ENCODE measurements at places on chromosomes 6 and 20. TPM values are rescaled to one million over a fixed set of nuclear protein-coding genes. Genes with fewer than 3 reads are reported as not detected.

GRCh38 chr6:158799051-158799792 is 19.9 kb downstream of the EZR start:
- peak; percentile 64 for DNase-seq

DNA sequence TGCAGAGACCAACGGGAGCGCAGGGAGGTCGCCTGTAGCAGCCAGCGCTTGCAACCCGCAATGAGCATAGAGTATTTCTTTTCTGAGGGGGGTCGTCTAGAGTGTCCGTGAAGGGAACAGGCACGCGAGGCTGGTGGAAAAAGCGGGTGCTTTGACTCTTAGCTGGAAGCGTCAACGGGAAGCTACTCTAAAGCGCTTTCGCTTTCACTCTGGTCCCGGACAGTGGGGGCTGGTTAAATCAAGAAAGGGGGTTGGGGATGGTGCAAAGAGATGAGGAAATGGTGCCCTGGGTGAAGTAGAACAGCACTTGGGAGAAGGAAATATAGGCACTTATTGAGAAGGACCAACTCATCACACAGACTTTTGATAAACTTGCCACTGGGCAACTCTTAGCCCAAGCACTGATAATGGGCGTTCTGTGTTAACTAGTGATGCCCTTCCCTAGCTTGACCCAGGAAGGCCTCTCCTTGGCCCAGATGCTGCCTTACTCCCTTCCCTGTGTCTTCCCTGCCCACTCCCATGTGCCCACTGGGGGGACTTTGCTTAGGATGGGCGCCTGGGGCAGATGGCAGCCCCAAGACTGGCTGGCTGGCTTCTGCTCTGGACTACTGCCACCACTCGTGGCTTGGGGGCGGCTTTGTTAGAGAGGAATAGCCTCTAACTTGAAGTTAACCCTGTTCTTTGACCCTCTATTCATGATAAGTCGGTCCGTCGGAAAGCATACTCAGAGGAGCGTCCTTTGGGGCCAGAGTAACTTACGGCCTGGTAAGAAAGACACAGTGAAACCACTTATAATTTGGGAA is 585 bp downstream of the PSMB9 start:
- DNase-seq = no peak

Gene DLK2
- total RNA-seq = 0.68 TPM

GRCh38 chr6:132798869-132799538 is 567 bp upstream of the SLC18B1 start:
- no peak for DNase-seq

DNA sequence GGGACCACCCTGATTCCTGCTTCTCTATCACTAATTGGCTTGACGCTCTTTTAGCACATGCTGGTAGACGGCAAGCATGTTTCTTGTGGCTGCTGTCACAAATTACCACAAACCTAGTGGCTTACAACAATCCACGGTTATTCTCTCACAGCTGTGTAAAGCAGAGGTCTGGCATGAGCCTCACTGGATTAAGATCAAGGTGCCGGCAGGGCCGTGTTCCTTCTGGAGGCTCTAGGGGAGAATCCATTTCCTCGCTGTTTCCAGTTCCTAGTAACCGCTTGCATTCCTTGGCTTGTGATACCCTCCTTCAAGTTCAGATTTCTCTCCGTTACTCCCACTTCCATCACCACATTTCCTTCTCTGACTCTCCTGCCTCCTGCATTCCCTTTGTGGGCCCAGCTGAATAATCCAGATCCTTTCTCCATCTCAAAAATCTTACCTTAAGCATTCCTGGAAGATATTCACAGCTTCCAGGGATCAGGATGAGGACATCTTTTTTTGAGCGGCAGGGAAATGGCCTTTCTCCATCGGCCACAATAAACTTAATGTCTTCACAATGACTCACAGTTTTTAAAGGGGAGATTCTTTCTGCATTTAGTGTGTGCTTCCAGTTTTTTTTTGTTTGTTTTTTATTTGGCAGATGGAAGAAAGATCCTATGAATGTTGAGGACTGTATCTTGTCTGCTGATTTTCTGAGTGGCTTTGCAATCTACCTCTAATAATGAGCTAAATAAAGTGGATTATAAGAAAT is 39.9 kb downstream of the BMP6 start:
- peak; percentile 25 for DNase-seq
